AG04450 (cell line): ENCODE measurements at places on chromosomes 6 and 20.

DNA sequence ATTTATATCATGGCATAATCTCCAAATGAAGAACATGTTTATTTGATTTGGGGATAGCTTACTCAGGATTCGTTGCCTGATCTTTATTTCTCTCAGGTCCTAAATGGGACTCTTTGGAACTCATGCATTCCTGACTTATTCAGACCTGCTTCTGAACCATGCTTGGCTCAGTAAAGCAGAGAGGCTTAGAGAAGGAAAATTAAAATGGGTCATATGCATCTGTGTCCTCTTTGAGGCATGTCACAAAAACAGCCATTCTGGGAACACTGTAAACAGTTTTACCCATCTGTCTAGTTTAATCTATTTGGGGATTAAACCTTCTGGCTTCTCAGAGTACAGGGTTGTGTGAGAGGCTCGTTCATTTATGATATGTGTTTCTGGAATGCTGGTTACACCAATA lies 1017.3 kb downstream of the KIF16B start:
- no peak for DNase-seq

GRCh38 chr6:11631539-11631938 lies 94.0 kb downstream of the TMEM170B start:
- DNase-seq, result no peak

DNA sequence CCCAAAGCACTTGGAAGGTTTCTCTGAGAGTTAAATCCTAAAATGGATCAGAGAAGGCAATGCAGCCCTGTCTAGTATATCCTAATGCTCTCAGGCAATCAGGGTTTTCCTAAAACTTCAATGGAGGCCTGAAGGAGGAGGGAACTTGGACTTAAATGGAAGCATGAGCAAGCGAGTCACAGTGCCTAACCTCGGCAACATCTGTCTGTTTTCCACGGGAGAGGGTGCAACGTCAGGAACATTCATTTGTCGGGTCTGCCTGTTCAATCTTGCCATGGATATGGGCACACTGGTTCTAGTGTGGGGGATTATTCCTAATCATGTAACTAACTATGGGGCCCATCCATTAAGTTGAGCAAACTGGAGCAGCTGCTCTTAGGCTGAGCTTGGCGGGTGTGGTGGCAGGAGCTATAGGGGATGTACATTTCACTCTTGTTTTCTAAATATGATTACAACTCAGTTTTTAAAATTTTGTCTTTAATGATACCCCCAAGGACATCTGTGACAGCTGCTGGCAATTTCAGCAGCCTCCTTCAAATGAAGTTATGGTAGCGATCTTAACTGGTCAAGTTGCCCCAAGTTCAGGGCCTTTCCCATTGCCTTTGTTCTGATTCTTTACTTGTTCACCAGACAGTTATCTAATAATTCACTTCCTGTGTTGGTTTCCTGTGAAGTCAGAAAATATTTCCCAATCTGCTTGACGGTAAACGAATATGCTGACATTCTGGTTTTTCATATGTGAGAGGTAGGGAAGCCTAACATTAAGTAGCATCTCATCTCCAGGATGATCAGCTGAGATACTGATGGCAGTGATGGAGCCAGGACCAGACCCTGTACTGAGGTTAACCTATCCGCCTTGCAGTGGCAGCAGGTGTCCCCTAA lies 21.6 kb downstream of the DSE start:
- no peak for DNase-seq

- DNase-seq, result no peak
Observed at GRCh38 chr20:8652396-8652795, 416.5 kb upstream of the PLCB4 start.

DNA sequence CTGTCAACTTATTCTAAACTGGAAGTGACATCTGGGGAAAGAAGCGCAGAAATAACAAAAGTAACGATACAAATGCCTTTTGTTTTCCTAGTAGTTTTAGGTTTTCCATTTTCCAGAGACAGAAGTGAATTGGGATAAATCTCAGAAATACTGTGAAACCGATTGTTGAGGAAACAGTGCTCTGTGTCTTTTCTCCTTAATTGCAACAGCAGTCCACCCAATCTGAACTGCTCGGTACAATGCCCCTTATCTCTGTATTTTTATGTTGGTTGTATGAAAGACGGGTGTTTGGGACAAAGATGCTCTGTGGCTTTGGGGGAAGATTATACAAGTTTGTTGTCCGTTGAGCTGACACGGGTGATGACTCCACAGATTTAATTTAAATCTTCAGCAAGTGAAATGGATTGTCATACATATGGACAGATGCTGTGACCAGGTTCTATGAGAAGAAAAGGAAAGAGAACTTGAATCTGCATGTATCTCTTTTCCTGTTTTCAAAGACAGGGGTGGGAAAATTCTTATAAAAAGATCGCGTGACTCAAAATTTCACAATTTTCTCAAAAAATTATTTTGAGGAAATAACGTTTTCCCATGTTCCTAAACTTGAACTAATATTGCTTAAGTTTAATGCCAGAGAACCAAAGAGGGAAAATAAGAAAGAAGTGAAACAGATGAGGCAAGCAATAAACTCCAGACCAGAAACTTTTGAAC lies 41.2 kb downstream of the SASH1 start:
- no peak for DNase-seq

DNA sequence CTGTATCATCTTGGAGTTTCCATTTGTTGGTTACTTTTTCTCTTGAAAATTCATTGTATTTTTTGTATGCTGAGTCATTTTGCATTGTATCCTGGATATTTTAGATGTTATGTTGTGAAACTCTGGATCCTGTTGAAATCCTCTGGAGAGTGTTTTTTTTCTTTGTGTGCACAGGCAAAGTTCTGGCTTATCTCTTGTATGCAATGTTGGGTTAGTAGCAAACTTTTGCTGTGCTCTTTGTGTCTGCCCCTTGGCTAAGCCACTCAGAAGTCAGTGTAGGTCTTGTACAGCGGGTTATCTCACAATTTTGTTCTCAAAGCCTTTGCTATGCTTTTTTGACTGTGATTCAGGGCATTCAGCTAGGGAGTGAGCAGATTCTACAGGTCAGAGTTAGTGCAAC lies 29.1 kb upstream of the LMBRD1 start:
- DNase-seq, result no peak

GRCh38 chr20:45181639-45182038 lies 6.9 kb downstream of the PI3 start:
- DNase-seq, result no peak

DNA sequence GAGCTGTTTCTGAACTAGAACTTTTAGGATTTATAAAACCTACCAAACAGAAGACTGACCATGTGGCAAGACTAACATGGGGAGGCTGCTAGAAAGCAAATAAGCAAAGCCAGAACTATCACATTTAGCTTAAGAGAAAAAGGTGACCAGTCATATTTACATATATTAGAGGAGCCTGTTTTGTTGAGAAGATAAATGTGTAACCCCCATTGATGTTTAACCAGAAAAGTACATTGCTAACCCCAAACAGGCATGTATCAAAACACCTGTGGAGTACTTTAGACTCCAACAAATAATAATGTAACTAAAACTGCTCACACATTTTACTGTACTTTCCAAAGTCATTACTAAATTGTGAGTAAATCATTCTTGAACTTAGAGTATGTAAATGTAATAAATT lies 35.0 kb downstream of the AKIRIN2 start:
- no peak for DNase-seq

- no peak for DNase-seq
Observed at GRCh38 chr20:9269280-9269971, 200.5 kb downstream of the PLCB4 start.

DNA sequence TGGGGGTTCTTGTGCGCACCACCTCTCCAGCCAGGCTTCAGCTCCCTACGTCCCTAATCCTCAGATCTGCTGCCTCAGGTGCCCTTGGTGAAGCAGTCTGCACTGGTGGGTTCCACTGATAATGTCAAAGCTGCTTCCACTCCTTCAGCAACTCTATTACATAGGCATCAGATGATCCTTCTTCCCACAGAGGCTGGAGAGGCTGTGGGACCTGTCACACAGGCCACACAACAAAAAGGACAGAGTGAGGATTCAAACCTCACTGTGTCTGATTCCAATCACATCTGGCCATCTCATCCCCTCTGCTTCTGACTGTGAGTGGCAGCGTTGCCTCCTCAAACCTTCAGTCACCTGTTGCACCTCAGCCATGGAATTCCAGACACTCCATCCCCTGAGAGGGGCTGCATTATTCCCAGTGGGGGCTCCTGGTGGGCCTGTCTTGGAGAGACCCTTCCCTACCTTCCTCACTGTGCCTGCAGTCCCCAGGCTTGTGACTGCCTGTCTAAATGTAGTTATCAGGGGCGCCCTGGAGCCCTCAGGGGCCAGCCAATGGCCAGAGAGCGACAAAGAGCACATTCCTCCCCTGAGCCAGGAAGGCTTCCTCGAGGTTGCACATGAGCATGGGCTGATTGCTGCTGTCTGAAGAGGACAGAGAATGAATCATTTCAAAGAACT lies 211.4 kb upstream of the ECI2 start:
- no peak for DNase-seq

GRCh38 chr20:62066339-62066982 lies 780 bp upstream of the TAF4 start:
- no peak for DNase-seq

- DNase-seq, result no peak
Observed at GRCh38 chr6:20167601-20168000, 44.7 kb downstream of the MBOAT1 start.
